Placental epithelial cell (primary cell): ENCODE measurements at places on chromosomes 2 and 18. TPM values are rescaled to one million over a fixed set of nuclear protein-coding genes. Genes with fewer than 3 reads are reported as not detected.

Gene PRKAG3
- total RNA-seq, result not detected in 2 replicates

Gene HSPD1
- total RNA-seq, result 87.9 and 126 TPM in 2 replicates

Gene HADHB
- total RNA-seq, result 87.1 and 88.3 TPM in 2 replicates

Gene UGT1A7
- 0.33 and 0.39 TPM in 2 replicates for total RNA-seq

Gene SAG
- under 0.01 TPM in 1 of 2 replicates, not detected in the other for total RNA-seq

Gene CYP27C1
- 3.1 TPM in 2 replicates for total RNA-seq

Gene ATP8B1
- 16.5 and 18.4 TPM in 2 replicates for total RNA-seq

Gene DSC3
- total RNA-seq, result 344 and 521 TPM in 2 replicates

Gene ZNF407
- total RNA-seq, result 17.9 and 20.4 TPM in 2 replicates

Gene PLEK
- not detected in 2 replicates for total RNA-seq

Gene REEP1
- total RNA-seq, result under 0.01 and 0.65 TPM in 2 replicates

Gene PSMA8
- total RNA-seq, result 1.4 TPM in 1 of 2 replicates, not detected in the other

Gene WDR54
- 27.9 and 43.5 TPM in 2 replicates for total RNA-seq

Gene ZBTB7C
- total RNA-seq, result 1.2 TPM in 1 of 2 replicates, not detected in the other

Gene TUBB8B
- not detected in 2 replicates for total RNA-seq

Gene ELP2
- total RNA-seq, result 70.8 and 81.3 TPM in 2 replicates

Gene DYNAP
- total RNA-seq, result not detected in 2 replicates

Gene SPDYA
- total RNA-seq, result 0.76 and 2.0 TPM in 2 replicates

Gene NFATC1
- 3.1 and 3.9 TPM in 2 replicates for total RNA-seq
